Activated CD8-positive, alpha-beta T cell treated with anti-CD3 and anti-CD28 coated beads, Interleukin-2, amount 10 ng/mL, durations not matched to agents 7 days and 5 days (primary cell): ENCODE measurements at places on chromosomes 16 and 17. TPM values are rescaled to one million over a fixed set of nuclear protein-coding genes. Genes with fewer than 3 reads are reported as not detected.
A peak's percentile ranks its signal among the peaks of the same experiment; 100 is the strongest.

Gene PRM3
- total RNA-seq = not detected

Gene KRTAP4-5
- not detected for total RNA-seq

Gene KRT16
- not detected for total RNA-seq

Gene HSBP1
- total RNA-seq = 72.9 TPM

Gene TAT
- not detected for total RNA-seq

Gene MRPL10
- total RNA-seq = 37.9 TPM

Gene KRT25
- total RNA-seq = not detected

Gene TBX2
- total RNA-seq = not detected

Gene SECTM1
- 0.92 TPM for total RNA-seq

Gene USH1G
- not detected for total RNA-seq

- DNase-seq = peak; percentile 95
- H3K4me1 ChIP-seq = peaks cover 65% of the 10 kb centered on the region
- H3K27me3 ChIP-seq = no peaks in the 10 kb centered on the region
These were observed 311 bp upstream of the KDM8 start for GRCh38 chr16:27202923-27203506.

- no peaks in the 10 kb centered on the region for H3K27me3 ChIP-seq
- H3K4me1 ChIP-seq = peaks cover 47% of the 10 kb centered on the region
- no peak for DNase-seq
- no peak overlapping the region for H3K27ac ChIP-seq
- peaks cover 19% of the 10 kb centered on the region for H3K36me3 ChIP-seq
These were observed 5.0 kb downstream of the FOXK2 start for GRCh38 chr17:82524540-82524939.

GRCh38 chr17:29592850-29593551 lies at the start of gene ANKRD13B:
Gene ANKRD13B (plus strand): TSS chr17:29593132. CDS start chr17:29593622, 490 bp downstream.
- no peaks in the 10 kb centered on the region for H3K27me3 ChIP-seq
- peaks cover 42% of the 10 kb centered on the region for H3K4me1 ChIP-seq
- H3K36me3 ChIP-seq = peaks cover 2% of the 10 kb centered on the region
- H3K4me3 ChIP-seq = peak within 1 kb of the TSS; percentile 85
- H3K27ac ChIP-seq = peak within 1 kb of the TSS; percentile 11

GRCh38 chr16:56041556-56042140 lies 149.6 kb upstream of the GNAO1 start:
- H3K4me3 ChIP-seq = no peak overlapping the region
- H3K36me3 ChIP-seq = no peaks in the 10 kb centered on the region
- no peak overlapping the region for H3K27ac ChIP-seq
- no peaks in the 10 kb centered on the region for H3K4me1 ChIP-seq
- peaks cover 21% of the 10 kb centered on the region for H3K27me3 ChIP-seq

DNA sequence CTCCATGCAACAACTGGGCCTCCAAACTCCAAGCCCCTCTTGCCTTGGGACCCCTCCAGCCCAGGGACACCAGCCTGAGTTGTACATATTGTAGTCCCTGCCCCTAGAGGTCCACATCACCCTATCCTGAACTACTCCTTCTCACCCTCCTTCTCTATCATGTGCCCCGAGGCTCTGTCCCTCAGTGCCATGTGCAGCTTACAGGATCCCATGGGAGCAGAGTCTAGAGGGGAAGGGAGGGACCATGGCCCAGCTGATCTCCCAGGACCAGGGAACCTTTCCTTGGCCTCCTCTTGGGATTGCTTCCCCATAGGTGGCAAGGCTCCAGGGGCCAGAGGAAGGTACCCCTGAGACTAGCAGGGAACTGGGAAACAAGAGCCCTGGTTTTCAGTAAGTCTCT lies 35.3 kb downstream of the TMEM132E start:
- H3K27ac ChIP-seq = no peak overlapping the region
- H3K36me3 ChIP-seq = no peaks in the 10 kb centered on the region
- DNase-seq = no peak

DNA sequence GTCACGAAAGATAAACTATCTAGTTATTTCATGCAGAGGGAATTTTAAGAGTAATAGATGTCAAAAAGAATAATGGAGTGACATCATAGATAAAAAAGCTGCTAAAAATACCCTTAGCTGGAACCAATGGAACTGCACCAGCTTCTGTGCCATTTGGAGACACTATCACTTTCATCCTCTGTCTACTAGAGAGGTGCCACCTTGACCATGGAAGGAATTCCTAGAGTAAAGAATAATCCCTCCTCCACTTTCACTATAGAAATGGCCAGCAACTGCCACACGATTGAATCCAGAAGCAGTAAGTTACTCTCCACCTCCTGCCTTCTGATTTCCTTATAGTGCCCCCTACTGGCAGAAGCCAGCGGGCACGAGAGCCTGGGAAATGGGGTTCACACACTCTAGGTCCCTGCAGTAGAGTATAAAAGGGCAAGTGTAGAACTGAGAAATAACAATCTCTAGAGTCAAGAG lies 2.8 kb upstream of the ALDH3A2 start:
- no peak overlapping the region for H3K27ac ChIP-seq
- H3K4me1 ChIP-seq = peaks cover 46% of the 10 kb centered on the region
- DNase-seq = peak; percentile 69
- H3K4me3 ChIP-seq = no peak overlapping the region

GRCh38 chr16:31354394-31355291 lies at the start of gene ITGAX:
Gene ITGAX (plus strand): TSS chr16:31355176. CDS start chr16:31355255, 79 bp downstream.
- H3K4me3 ChIP-seq = peak within 1 kb of the TSS; percentile 67
- DNase-seq = peak; percentile 85
- H3K27ac ChIP-seq = peak within 1 kb of the TSS; percentile 96
- H3K27me3 ChIP-seq = no peaks in the 10 kb centered on the region
- peaks cover 10% of the 10 kb centered on the region for H3K36me3 ChIP-seq

- H3K36me3 ChIP-seq = no peaks in the 10 kb centered on the region
- H3K4me3 ChIP-seq = no peak overlapping the region
- no peaks in the 10 kb centered on the region for H3K27me3 ChIP-seq
- no peaks in the 10 kb centered on the region for H3K4me1 ChIP-seq
- no peak for DNase-seq
- H3K27ac ChIP-seq = no peak overlapping the region
These were observed 25.2 kb upstream of the CRISPLD2 start for GRCh38 chr16:84794626-84795025.

- DNase-seq = no peak
- H3K27me3 ChIP-seq = peaks cover 19% of the 10 kb centered on the region
- H3K4me1 ChIP-seq = no peaks in the 10 kb centered on the region
- no peak overlapping the region for H3K4me3 ChIP-seq
These were observed 16.7 kb upstream of the JPH3 start for GRCh38 chr16:87585442-87586200.

DNA sequence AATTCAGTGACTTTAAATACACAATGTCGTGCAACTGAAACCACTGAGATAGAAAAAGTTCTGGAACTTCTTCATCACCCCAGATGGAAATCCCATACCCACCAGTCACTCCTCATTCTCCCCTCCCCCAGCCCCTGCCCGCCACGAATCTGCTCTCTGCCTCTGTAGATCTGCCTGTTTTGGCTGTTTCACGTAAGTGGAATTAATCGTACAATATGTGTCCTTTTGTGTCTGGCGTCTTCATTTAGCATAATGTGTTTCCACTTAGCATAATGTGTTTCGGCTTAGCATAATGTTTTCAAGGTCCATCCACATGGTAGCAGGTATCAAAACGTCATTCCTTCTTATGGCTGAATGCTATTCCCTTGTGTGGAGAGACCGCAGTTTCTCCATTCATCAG lies 3.5 kb upstream of the SPPL2C start:
- H3K4me1 ChIP-seq = no peaks in the 10 kb centered on the region
- DNase-seq = no peak
- H3K27me3 ChIP-seq = no peaks in the 10 kb centered on the region
- no peaks in the 10 kb centered on the region for H3K36me3 ChIP-seq

DNA sequence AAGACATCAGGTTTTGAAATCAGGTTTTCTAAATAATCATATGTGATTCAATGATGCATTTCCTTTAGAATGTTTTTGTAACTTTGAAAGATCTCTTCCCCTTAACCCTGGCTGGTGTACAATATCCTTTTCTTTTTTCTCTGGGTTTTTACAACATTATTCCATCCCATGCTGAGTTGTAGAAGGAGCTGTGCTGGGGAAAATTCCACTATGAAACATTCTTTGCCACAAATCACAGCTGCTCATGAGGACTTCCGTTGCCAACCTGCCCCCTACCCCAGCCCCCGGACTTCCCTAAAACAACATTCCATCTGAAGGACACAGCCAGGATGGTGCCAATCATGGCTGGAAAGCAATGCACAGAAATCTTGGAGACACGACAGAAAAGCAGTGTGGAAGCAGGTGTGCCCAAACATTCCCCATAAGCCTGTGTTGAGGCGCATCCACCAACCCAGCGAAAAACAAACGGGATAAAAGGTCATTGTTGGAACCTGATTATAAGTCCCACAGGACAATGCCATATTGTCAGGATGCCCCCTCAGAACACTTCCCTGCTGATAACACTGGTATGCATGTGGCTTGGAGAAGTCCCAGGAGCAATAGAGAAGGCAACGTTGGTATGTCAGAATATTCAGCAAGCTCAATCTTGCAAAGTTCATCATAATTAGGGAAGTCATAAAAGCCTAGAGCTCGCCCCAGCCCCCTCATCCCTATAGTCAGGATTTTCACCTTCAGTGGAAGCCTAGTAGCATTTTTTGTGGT lies 475.0 kb downstream of the HS3ST3B1 start:
- no peak for DNase-seq
- H3K36me3 ChIP-seq = no peaks in the 10 kb centered on the region
- H3K27me3 ChIP-seq = no peaks in the 10 kb centered on the region
- H3K4me3 ChIP-seq = no peak overlapping the region

DNA sequence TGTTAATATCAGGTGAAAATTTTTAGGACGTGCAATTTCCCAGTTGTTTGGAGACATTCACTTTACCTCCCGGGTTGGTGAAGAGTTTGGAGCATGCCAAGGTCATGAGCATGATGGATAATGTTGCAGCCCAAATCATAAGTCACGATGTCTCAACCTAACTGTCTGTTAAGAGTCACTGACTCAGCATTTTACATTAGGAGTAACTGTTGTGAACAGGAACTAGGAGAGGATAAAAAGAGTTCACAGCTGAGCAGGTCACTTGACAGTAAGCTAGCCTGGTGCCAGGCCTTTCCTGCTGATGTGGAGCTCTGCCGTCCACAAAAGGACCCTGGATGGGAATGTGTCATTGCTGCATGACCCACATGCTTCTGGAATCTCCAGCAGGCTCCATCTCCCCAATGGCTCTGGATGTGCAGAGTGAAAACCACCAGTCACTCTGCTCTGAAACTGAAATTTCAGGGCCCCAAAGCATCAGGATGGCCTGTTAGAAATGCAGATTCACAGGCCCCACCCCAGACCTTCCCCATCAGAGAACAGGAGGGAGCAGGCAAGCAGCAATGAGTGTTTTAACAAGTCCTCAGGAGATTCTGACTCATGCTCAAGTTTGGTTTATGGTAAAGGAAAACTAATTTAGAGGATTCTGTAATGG lies 371.6 kb upstream of the MAF start:
- H3K4me1 ChIP-seq = no peaks in the 10 kb centered on the region
- H3K27me3 ChIP-seq = no peaks in the 10 kb centered on the region
- H3K4me3 ChIP-seq = no peak overlapping the region
- no peak overlapping the region for H3K27ac ChIP-seq

DNA sequence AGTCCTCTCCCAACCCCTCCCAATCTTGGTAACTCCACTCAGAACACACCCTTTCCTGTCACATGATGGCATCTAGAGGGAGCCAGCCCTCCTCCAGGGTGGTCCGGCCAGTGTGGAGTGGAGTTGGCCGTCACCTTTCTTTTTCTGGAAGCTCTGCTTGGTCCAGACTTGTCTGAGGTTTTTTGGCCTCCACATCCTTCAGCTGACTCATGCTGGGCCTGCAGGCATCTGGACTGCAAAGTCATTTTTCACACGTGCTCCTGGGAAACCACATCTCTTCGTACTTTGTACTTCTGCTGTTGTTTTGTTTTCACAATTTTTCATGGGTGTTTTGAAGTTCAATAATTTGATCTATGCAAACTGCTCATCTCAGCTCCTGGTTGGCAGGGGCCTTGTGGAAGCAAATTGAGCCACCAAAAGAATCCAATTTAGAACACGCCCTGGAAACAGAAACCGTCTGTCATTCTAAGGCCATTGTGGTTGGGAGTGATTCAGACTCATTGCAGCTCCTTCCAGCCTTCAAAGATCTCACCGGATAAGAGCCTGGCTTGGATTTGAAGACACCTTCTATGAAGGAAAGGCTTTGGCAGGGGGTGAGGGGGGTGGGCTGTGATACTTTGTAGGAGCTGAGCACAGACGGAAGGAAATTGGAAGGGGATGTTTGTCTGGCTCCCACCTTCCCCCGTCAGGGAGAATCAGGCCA lies 42.4 kb upstream of the NF1 start:
- H3K4me3 ChIP-seq = no peak overlapping the region
- no peaks in the 10 kb centered on the region for H3K27me3 ChIP-seq
- peaks cover 14% of the 10 kb centered on the region for H3K4me1 ChIP-seq
- no peak overlapping the region for H3K27ac ChIP-seq
- DNase-seq = no peak

DNA sequence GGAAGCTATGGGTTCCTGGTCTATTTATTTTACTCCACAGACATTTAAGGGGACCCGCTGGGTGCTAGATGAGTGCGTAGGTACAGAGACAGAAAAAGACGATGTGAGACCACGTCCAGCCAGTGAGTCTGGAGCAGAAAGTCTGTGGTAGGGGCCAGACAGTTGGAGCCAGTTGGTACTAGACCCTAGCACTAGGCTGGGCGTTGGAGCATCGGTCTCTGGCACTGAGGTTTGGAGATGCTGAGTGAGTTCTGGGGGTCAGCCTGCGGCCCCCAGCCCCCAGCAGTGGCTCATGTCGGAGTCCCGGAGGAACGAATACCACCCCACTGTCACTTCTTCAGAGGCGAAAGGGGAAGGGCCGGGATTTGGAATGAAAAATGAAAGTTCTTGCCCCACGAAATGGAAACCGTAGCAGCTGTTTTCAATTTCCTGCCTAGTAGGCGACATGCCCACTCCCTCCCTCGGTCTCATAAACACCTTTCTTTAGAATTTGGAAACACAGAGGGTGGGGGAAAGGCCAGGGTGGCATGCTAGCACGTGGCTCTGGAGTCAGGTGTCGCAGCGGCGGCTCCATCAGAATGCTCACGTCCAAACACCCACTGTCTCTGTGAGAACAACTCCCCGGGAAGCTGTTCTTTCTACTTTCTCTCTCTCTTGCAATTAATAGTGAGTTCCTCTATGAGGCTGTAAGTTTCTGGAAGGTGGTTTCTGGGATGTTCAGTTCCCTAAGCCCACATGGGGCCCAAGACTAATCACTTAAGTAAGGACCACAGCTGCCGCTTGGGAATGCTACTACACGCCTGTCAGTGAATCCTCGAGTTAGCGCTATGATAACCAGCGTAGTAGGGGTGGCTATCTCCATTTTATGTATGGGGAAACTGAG lies 96.8 kb downstream of the IRF8 start:
- peak; percentile 31 for DNase-seq
- peaks cover 38% of the 10 kb centered on the region for H3K4me1 ChIP-seq
- peak overlapping the region; percentile 70 for H3K27ac ChIP-seq
- H3K4me3 ChIP-seq = peak overlapping the region; percentile 50

DNA sequence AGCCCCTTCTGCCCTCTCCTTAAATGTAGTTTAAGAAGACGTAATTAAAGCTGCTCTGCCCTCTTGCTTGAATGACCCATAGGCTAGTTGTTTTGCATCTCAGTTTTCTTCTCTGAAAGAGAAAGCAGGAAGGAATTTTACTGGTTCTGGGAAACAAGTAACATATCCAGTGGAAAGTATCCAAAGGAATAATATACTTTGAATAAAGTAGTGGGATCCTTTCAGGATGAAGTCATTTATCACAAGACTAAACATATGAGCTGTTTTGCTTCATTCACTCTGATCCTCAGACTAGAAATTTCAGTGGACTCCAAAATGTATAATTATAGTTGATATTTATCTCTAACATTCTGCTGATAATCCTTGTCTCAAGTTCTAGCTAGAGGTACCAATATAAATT lies 1297.6 kb upstream of the GOT2 start:
- no peaks in the 10 kb centered on the region for H3K27me3 ChIP-seq
- H3K36me3 ChIP-seq = no peaks in the 10 kb centered on the region
- no peak overlapping the region for H3K27ac ChIP-seq
- no peak for DNase-seq
- H3K4me1 ChIP-seq = no peaks in the 10 kb centered on the region
- H3K4me3 ChIP-seq = no peak overlapping the region
